ENCODE measurements at places on chromosomes 4 and X. TPM values are rescaled to one million over a fixed set of nuclear protein-coding genes. Genes with fewer than 3 reads are reported as not detected.

DNA sequence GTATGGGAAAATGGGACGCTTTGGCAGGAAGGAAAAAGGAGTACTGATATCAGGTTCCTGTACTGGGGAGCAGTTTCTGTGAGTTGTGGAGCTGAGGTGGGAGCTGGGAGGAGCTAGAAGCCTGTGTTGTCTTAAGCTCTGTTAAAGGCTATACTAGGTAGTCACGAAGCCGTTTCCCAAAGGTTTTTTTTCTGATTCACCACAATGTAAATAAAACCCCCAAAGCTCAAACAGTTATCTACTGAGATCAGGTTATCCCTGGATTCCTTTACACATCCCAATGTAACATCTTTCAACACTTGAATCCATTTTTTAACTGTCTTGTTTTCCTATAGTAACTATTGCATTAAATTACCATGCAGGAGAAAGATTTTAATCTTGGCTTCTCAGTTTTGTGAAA lies 297.4 kb upstream of the SFRP2 start:
- no peaks in the 10 kb centered on the region for H3K27me3 ChIP-seq
- H3K36me3 ChIP-seq: peaks cover 3% of the 10 kb centered on the region
- DNase-seq: no peak
- H3K4me3 ChIP-seq: no peak overlapping the region
- H3K4me1 ChIP-seq: peaks cover 38% of the 10 kb centered on the region

Gene DEFB131A
- total RNA-seq: not detected

GRCh38 chrX:13620207-13620606 lies 32.7 kb upstream of the TCEANC start:
- H3K27me3 ChIP-seq: peaks cover 8% of the 10 kb centered on the region
- no peak overlapping the region for H3K27ac ChIP-seq
- peaks cover 4% of the 10 kb centered on the region for H3K4me1 ChIP-seq
- DNase-seq: no peak

Gene DCAF4L1
- total RNA-seq: 0.24 TPM

DNA sequence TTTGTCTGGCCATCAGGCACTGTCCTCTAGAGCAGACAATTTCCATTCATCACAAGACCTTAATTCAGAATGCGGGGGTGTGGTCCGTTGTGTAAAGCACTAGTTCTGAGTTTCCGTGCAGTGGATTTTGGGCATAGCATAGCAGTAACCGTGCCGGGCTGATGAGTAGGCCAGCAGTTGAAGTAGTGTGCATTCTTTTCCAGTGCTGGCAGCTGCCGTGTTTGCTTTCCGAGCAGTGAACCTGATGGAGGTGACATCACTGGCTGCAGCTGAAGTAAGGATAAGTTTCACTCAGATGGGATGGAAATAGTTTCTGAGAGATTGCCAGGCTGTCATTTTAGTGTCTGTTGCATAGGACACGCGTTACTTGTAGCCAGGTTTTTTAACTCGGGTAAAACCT lies 107.0 kb upstream of the STIM2 start:
- peak overlapping the region; percentile 61 for H3K27ac ChIP-seq
- no peak for DNase-seq
- H3K4me3 ChIP-seq: no peak overlapping the region
- H3K27me3 ChIP-seq: no peaks in the 10 kb centered on the region
- peaks cover 18% of the 10 kb centered on the region for H3K36me3 ChIP-seq

- H3K36me3 ChIP-seq: peaks cover 1% of the 10 kb centered on the region
- no peaks in the 10 kb centered on the region for H3K27me3 ChIP-seq
Measured at GRCh38 chr4:13476915-13477314, 7.2 kb downstream of the RAB28 start.

- no peaks in the 10 kb centered on the region for H3K36me3 ChIP-seq
- DNase-seq: no peak
- no peak overlapping the region for H3K4me3 ChIP-seq
- H3K27ac ChIP-seq: no peak overlapping the region
- peaks cover 8% of the 10 kb centered on the region for H3K27me3 ChIP-seq
Measured at GRCh38 chr4:89616382-89616781, 220.6 kb downstream of the SNCA start.

DNA sequence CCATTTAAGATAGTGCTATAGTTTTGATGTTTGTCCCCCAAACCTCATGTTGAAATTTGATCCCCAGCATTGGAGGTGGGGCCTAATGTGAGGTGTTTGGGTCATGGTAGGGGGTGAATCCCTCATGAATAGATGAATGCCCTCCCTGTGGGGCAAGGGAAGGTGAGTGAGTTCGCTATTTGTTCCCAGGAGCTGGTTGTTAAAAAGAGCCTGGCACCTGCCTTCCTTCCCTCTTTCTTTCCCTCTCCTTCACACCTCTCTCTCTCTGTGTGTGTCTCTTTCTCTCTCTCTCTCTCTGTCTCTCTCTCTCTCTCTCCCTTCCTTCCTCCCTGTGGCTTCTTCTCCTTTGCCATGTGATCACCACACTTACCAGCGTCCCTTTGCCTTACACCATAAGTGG lies 160.7 kb downstream of the AASDH start:
- peaks cover 2% of the 10 kb centered on the region for H3K36me3 ChIP-seq
- H3K4me1 ChIP-seq: no peaks in the 10 kb centered on the region
- no peak overlapping the region for H3K4me3 ChIP-seq
- no peak overlapping the region for H3K27ac ChIP-seq

GRCh38 chr4:103400405-103400804 lies 202.3 kb upstream of the CENPE start:
- H3K36me3 ChIP-seq: no peaks in the 10 kb centered on the region
- H3K27me3 ChIP-seq: peaks cover 7% of the 10 kb centered on the region
- no peak overlapping the region for H3K27ac ChIP-seq
- H3K4me3 ChIP-seq: no peak overlapping the region
- H3K4me1 ChIP-seq: no peaks in the 10 kb centered on the region
- no peak for DNase-seq

- peaks cover 13% of the 10 kb centered on the region for H3K27me3 ChIP-seq
- no peak overlapping the region for H3K27ac ChIP-seq
- no peaks in the 10 kb centered on the region for H3K4me1 ChIP-seq
Measured at GRCh38 chr4:122576261-122577188, 44.3 kb downstream of the IL21 start.

Gene CSAG1
- not detected for total RNA-seq

DNA sequence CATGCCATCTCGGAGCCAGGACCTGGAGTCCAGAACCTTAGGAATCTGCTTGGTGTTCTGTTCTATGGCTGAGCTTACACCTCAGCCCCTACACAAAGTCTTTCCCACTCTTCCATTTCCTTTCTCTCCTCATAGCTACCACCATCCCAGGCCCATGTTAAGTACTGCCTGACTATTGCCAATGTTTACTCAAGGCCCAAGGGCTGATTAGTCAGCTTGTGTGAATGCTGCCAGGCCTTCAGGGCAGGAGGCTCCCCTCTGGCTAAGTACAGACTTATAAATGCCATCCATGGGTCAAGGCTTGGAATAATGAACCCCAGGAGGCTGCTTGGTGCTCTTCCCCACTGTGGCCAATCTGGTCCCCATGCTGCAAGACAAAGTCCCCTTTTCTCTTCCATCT lies 411.6 kb upstream of the MAGEB18 start:
- DNase-seq: no peak
- no peak overlapping the region for H3K4me3 ChIP-seq
- no peak overlapping the region for H3K27ac ChIP-seq
- no peaks in the 10 kb centered on the region for H3K4me1 ChIP-seq
- peaks cover 5% of the 10 kb centered on the region for H3K27me3 ChIP-seq
- no peaks in the 10 kb centered on the region for H3K36me3 ChIP-seq

- no peak for DNase-seq
- H3K27me3 ChIP-seq: no peaks in the 10 kb centered on the region
- H3K4me3 ChIP-seq: no peak overlapping the region
Measured at GRCh38 chrX:24259544-24260240, 54.2 kb downstream of the SUPT20HL2 start.

Gene DMRTC1
- not detected for total RNA-seq

GRCh38 chrX:47854474-47854873 lies 17.8 kb downstream of the ZNF81 start:
- no peaks in the 10 kb centered on the region for H3K4me1 ChIP-seq
- no peak overlapping the region for H3K27ac ChIP-seq
- H3K4me3 ChIP-seq: no peak overlapping the region
- peaks cover 12% of the 10 kb centered on the region for H3K36me3 ChIP-seq
- no peaks in the 10 kb centered on the region for H3K27me3 ChIP-seq

DNA sequence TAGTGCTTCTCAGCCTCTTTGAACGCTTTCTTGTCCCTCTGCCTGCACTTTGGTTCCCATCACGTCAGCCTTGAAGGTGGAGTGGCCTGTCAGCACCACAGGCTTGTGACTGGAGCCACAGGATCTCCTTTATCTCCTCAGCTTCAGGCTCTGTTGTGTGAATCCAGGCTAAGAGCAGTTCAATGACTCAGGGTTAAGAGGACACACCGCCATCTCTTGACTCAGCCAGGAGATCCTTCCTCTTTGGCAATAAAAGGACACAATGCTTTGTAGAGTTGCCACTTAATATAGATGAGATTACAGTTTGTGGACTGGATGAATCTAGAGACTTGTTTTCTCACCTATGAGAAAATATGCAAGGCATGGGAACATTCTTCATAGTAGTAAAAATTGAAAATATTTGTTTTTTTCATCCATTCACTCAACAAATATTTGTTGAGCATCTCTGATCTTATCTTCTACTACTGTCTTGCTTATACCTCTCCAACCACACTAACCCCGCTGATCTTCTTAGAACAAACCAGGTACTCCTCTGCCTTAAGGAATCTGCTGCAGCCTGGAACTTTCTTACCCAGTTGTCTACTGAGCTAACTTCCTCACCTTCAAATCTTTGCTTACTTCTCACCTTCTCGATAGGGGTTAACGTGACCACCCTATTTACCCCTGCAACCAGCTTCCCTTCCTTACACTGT lies 62.3 kb downstream of the UCHL1 start:
- H3K4me3 ChIP-seq: no peak overlapping the region
- no peaks in the 10 kb centered on the region for H3K4me1 ChIP-seq
- H3K27me3 ChIP-seq: peaks cover 20% of the 10 kb centered on the region
- no peak for DNase-seq

DNA sequence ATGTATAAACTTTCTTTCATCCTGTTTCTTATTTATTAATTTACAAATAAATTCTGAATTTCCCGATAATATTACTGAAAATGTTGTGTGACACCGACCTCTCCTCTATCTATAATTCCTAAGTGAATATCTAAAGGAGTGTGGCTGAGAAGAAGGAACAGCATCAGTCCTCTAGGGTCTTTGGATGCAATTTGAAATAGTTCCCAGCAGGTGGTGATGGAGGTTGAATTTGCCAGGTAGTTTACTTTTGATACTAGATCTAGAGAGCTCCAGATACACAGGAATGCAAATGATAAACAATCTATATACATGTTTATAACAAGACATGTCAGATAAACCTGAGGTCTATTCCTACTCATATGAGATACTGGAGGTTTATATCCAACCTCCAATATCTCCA lies 305.4 kb downstream of the PCDH18 start:
- H3K27me3 ChIP-seq: no peaks in the 10 kb centered on the region
- peaks cover 6% of the 10 kb centered on the region for H3K36me3 ChIP-seq
- DNase-seq: no peak
- H3K4me1 ChIP-seq: no peaks in the 10 kb centered on the region
- no peak overlapping the region for H3K27ac ChIP-seq

Gene TRAM1L1
- total RNA-seq: 4.1 TPM

DNA sequence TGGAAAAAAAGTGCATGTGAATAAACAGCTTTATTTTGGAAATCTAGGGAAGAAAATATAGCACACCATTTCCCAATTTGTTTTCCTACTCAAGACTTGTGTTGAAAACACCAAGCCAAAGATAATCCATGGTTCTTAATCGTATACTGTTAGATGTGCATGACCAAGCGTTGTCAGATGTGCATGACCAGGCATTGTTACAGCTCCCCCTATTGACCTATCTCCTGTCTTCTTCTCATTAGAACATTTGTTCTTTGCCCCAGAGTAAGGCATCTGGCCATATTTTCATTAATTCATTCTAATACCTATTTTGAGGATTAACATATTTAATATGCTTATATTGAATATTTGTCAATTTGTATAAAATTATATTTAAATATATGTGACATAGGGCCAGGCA lies 14.4 kb upstream of the VCX start:
- no peak overlapping the region for H3K4me3 ChIP-seq
- H3K27me3 ChIP-seq: peaks cover 2% of the 10 kb centered on the region
- H3K36me3 ChIP-seq: no peaks in the 10 kb centered on the region

- no peak overlapping the region for H3K27ac ChIP-seq
- DNase-seq: no peak
- H3K4me1 ChIP-seq: peaks cover 75% of the 10 kb centered on the region
- H3K36me3 ChIP-seq: no peaks in the 10 kb centered on the region
- H3K27me3 ChIP-seq: no peaks in the 10 kb centered on the region
- H3K4me3 ChIP-seq: peak overlapping the region; percentile 78
Measured at GRCh38 chr4:125317525-125317877, 2.7 kb downstream of the FAT4 start.

Gene CPLX1
- total RNA-seq: not detected

DNA sequence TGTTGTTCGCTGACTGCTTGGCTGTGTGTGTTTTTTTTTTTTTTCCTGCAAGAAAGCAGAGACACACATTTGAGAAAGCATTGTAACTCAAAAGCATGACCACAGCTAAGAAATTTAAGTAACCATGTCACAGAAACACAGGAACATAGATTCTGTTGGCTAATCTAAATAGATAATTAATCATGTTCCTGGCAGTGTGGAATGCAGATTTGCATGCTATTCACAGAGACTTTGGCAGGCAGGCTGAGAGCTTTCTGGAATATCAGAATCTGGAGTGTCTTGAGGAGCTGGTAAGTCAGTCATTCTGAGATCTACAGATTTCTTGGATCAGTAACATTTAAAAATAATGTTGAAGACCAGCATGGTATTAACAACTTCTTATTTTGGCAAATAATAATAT lies 33.2 kb upstream of the SMS start:
- no peaks in the 10 kb centered on the region for H3K36me3 ChIP-seq
- H3K4me3 ChIP-seq: no peak overlapping the region
- DNase-seq: no peak
- no peaks in the 10 kb centered on the region for H3K27me3 ChIP-seq
- H3K27ac ChIP-seq: no peak overlapping the region
- peaks cover 3% of the 10 kb centered on the region for H3K4me1 ChIP-seq

- peaks cover 7% of the 10 kb centered on the region for H3K36me3 ChIP-seq
- H3K27ac ChIP-seq: no peak overlapping the region
- no peaks in the 10 kb centered on the region for H3K4me1 ChIP-seq
- no peak for DNase-seq
- H3K27me3 ChIP-seq: peaks cover 2% of the 10 kb centered on the region
Measured at GRCh38 chrX:68598841-68599240, 48.6 kb upstream of the STARD8 start.

DNA sequence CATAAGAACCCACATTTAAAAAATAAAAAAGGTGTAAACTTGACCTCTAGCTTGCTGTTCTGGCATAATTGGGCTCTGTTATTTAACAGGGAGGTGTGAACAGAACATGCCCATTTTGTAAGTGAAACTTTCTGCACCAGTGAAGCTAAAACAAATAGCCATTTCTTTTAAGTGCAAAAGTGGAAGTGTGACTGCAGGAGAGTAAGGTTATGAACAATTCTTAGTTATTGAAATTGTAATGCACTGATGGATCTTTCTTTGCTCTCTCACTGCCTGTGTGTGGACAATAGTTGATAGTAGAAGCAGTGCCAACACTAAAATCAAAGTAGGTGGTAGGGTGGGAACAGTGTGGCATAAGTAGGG lies 12.6 kb downstream of the P2RY10 start:
- no peaks in the 10 kb centered on the region for H3K36me3 ChIP-seq
- peaks cover 4% of the 10 kb centered on the region for H3K27me3 ChIP-seq
- H3K27ac ChIP-seq: no peak overlapping the region
- no peak for DNase-seq

Gene CFI
- not detected for total RNA-seq

Gene SORBS2
- 41.8 TPM for total RNA-seq

Data from chondrocyte (in vitro differentiated cells).